ENCODE measurements at places on chromosomes 3 and 15.
A peak's percentile ranks its signal among the peaks of the same experiment; 100 is the strongest.

- DNase-seq: no peak
Measured at GRCh38 chr3:14525685-14526631, 14.2 kb downstream of the GRIP2 start.

DNA sequence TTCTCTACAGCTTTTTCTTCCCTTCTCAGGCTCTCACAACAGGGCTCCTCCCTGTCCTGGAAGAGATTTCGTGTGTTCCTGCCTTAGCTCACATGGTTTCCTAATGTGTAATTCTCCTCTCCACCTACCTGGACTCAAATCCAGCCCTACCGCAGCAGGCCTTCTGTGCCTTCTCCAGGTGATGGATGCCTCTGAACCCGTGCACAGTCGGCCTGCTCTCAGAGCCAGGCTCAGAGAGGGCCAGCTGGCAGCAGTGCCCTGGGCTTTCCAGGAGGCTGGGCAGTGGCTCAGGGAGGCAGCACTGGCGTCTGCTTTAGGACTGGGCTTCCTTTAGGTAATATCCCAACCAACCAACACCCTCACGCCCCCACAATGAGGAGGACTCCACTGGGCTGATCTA lies 123.2 kb upstream of the TMC3 start:
- DNase-seq: no peak

DNA sequence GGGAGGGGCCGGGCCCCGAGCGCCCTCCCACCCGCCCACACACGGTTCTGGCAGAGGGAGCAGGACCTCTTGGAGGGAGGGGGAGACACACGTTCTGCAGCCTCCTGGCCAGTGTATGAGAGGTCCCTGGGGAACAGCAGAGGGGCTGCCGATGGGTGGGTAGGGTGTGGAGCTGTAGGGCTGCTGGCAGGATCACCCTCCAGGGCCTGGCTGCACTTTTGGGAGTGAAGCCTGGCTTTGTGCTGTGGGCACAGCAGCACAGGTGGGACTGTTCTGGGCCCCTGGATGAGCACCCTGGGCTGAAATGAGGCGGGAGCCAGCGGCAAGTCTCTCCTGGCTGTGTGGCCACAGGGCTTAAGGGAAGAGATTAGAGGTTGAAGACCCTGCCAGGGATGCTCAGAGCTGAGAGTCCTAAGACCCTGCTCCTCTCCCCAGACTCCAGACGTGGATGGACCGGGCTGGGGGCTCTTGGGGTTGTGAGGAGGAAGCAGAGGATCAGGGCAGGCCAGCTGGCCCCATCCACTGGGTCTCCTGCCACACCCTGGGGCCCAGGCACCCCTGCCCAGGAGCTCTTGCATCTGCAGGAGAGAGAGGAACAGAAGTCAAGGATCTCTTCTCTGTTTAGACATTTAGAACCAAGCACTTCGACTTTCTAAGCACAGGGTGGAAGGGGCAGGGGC lies 45.2 kb downstream of the RGMA start:
- no peak for DNase-seq

- no peak for DNase-seq
Measured at GRCh38 chr3:50806031-50806430, 131.3 kb downstream of the DOCK3 start.

DNA sequence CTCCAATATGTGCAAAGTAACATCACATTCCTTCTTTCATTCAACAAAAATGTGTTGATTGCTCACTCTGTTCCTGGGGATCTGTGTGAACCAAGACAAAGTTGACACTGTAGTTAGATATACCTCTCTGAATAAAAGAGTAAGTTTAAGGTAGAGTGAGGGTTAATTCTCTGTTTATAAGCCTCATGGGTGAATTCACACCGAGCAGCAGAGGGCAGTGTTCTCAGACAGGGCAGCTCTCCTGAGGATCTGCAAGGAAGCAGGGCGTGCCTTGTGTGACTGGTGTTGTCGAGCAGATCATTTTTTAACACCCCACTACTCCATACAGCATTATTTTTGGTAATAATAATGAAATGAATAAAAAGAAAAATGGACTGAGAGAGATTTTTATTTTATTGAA lies 34.4 kb downstream of the PAQR9 start:
- peak; percentile 14 for DNase-seq

DNA sequence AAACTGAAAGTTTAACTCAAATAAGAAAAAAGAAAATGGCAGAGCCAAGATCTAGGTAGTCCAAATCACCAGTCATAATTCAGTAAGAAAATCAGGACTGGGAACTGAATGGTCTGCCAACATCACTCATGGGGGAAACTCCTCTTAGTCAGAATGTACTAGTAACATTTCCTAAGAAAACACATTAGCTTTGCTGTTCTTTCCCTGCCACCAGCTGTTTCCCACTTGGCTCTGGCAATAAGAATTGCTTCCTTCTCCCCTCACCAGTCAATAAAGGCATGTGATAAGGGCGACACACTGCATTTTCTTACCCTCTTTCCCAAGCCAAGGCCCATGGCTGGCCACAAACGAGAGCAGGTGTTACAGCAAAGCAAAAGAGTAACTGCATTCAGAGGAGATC lies 46.1 kb downstream of the PIK3R4 start:
- DNase-seq: peak; percentile 38

DNA sequence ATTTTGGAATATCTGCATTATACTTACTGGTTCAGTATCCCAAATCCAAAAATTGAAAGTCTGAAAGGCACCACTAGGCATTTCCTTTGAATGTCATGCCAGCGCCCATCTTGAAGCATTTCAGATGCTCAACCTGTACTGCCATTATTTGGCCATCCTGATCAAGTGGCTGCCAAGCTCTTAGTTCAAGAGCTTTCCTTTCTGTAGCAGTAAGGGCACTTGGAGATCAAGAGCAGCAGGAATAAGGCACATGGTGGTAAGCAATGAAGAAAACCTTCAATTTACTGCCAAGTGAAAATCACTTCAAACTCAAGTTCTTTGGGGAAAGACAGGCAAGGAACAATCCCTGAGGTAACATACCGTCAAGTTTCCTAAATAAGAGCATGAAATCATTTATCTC lies 10.0 kb downstream of the RHOA start:
- no peak for DNase-seq

GRCh38 chr3:9068051-9068450 lies 104.8 kb upstream of the RAD18 start:
- DNase-seq: no peak

GRCh38 chr3:72636969-72637597 lies 211.2 kb downstream of the SHQ1 start:
- no peak for DNase-seq
